ENCODE measurements at places on chromosomes 11 and 22.

DNA sequence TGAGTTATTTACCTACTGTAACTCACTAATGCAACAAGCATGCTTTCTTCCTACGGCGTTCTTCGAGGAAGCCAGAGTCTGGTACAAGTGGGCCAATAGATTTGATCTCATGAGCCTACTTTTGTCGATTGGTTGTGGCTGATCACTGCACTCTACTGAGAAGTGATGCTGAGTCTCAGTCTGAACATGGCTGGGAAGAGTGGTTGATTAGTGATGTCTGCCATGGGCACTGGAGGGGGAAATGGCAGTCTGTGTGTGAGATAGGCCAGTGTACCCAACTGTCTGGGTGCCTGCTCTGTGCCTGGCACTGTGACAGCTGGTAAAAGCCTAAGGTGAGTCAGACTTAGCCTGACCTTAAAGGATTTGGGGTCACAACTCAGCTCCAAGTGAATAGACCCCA lies 28.3 kb downstream of the MYO18B start:
- no peak for DNase-seq

DNA sequence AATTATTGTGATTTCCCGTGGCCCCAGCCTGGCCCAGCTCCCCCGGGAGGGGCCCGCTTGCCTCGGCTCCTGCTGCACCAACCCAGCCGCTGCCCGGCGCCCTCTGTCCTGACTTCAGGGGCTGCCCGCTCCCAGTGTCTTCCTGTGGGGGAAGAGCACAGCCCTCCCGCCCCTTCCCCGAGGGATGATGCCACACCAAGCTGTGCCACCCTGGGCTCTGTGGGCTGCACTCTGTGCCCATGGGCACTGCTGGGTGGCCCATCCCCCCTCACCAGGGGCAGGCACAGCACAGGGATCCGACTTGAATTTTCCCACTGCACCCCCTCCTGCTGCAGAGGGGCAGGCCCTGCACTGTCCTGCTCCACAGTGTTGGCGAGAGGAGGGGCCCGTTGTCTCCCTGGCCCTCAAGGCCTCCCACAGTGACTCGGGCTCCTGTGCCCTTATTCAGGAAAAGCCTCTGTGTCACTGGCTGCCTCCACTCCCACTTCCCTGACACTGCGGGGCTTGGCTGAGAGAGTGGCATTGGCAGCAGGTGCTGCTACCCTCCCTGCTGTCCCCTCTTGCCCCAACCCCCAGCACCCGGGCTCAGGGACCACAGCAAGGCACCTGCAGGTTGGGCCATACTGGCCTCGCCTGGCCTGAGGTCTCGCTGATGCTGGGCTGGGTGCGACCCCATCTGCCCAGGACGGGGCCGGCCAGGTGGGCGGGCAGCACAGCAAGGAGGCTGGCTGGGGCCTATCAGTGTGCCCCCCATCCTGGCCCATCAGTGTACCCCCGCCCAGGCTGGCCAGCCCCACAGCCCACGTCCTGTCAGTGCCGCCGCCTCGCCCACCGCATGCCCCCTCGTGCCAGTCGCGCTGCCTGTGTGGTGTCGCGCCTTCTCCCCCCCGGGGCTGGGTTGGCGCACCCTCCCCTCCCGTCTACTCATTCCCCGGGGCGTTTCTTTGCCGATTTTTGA lies 3.3 kb upstream of the ANKRD13D start:
- DNase-seq: no peak

- no peak for DNase-seq
Observed at GRCh38 chr11:69569306-69570200, 71.4 kb upstream of the CCND1 start.

GRCh38 chr11:62269654-62270278 lies at the start of gene SCGB2A2:
Gene SCGB2A2, plus strand, starts transcription at chr11:62270158. Its CDS starts 59 bp downstream, at chr11:62270217.
- DNase-seq: no peak

DNA sequence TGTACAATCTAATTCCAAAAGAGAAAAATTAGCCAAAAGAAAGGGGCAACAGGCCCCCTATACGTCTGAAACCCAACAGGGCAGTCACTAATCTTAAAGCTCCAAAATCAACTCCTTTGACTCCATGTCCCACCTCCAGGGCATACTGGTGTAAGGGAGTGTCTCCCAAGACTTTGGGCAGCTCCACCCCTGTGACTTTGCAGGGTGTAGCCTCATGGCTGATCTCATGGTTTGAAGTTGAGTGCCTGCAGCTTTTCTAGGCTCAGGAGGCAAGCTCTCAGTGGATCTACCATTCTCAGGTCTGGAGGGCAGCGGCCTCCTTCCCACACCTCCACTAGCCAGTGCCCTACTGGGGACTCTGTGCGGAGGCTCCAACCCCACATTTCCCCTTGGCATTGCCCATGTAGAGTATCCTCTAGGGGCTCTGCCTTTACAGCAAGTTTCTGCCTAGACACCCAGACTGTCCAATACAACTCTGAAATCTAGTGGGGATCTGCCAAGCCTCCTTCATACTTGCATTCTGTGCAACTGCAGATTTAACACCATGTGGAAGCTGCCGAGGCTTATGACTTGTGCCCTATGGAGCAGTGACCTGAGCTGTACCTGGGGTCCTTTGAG lies 94.5 kb downstream of the TRIM29 start:
- no peak for DNase-seq

DNA sequence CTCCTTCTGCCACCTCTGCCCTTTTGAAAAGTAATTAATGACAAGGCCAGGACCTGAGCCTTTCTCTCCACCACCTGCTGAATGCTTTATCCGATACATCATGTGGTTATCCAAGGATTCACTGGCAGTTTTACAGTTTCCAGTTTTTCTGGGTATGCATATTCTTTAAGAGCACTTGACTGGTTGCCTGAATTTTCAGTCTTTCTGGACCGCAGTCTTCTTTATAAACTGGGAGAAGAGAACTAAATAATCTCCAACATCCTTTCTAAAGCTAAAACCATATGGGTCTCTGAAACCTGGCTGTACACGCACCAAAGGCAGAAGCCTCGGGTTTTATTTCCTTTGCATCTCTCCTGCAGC lies 65.1 kb downstream of the BTG4 start:
- DNase-seq: no peak

- no peak for DNase-seq
Observed at GRCh38 chr11:64477675-64478074, 113.3 kb upstream of the SLC22A12 start.

- peak; percentile 83 for DNase-seq
Observed at GRCh38 chr22:50469377-50470305, 5.2 kb downstream of the SBF1 start.

GRCh38 chr22:35961480-35962295 lies 66.9 kb downstream of the RBFOX2 start:
- DNase-seq: no peak
